ENCODE measurements at places on chromosomes 2 and 18.

DNA sequence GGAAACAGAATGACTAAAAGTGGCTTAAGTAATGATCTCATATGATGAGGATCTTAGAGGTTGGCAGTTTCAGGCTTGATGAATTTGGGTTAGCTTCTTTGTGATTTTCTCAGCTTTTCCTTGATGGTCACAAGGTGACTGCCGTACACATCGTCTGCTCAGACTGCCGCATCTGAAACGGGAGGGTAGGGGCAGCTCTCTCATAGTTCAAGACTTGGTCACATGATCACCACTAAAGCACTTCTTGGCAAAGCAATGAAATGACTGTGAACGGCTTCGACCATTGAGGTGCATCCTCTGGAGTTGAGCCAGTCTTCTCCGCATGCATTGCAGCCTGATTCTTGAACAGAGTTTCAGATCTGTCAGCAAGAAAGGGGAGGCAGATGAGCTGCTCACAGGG is 43.8 kb downstream of the LPIN1 start:
- ATAC-seq = no peak

DNA sequence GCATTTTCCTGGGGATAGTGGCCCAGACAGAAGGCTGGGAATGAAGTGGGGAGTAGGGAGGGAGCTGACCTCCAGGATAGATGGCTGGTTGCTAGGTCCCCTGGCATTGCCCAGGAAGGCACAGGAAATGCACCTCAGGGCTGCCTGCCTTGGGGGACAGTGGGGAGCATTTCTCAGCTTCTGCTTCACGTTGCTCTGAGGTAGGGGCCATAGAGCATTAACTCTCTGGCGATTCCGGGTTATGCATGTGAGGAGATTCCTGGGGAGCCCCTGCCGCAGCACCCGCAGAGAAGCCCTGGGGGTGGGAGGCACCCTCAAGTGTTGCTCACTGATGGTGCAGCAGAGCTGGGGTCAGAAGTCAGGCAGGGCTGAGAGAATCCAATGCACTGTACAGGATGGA is 256.5 kb downstream of the CYP26B1 start:
- ATAC-seq = no peak

- no peak for ATAC-seq
These were observed 66.7 kb upstream of the CYP1B1 start for GRCh38 chr2:38142627-38143026.

- ATAC-seq = no peak
These were observed 25.5 kb upstream of the DYNC2LI1 start for GRCh38 chr2:43748333-43748732.

GRCh38 chr2:239401881-239402233 is 1.0 kb upstream of the HDAC4 start:
- ATAC-seq = peak; percentile 5

- peak; percentile 93 for ATAC-seq
These were observed 93.8 kb downstream of the LRP1B start for GRCh38 chr2:142037066-142037465.

DNA sequence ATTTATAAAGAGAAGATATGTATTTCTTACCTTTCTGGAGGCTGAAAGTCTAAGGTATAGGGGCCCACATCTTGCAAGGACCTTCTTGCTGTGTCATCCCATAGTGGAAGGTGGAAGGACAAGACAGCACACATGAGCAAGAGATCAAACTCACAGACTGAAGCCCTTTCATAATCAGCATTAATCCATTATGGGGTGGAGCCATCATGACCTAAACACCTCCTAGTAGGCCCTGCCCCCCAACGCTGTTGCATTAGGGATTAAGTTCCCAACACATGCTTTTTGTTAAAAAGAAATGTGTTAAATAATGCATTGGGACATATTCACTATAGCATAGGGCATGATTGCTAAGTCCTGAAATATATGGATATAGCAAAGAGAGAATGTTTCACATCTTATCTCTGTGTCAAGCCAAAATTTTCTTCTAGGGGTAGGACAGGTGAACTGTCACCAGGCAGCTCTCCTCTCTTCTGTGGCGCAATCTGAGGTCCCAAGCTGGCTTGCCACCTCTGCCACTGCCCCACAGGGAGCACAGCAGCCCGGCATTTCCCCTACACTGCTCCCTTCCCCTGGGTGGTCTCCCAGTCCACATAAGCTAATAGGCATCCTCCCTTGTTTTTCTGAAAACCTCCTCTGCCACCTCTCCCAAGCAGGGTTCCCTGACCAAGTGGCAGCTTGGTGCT is 8.3 kb upstream of the CTIF start:
- ATAC-seq = no peak

- peak; percentile 58 for ATAC-seq
These were observed 14.0 kb downstream of the TNS1 start for GRCh38 chr2:217988840-217989204.

DNA sequence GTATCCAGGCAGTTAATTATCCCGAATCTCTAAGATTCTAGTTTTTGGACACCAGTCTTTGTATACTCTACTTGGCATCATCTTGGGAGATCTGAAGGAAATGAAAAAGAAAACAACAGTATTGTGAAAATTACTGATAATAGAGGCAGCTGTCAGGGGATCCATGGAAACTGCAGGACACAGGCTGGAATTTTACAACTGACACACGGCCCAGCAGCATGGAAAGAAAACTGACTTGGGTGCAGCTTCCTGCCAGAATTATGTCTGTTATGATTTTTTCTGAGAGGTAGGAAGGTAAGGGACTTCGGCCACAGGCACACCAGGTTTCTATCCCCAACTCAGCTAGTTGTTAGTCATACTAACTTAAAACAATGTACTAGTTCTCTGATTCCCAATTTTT is 57.7 kb upstream of the ERBB4 start:
- ATAC-seq = no peak

DNA sequence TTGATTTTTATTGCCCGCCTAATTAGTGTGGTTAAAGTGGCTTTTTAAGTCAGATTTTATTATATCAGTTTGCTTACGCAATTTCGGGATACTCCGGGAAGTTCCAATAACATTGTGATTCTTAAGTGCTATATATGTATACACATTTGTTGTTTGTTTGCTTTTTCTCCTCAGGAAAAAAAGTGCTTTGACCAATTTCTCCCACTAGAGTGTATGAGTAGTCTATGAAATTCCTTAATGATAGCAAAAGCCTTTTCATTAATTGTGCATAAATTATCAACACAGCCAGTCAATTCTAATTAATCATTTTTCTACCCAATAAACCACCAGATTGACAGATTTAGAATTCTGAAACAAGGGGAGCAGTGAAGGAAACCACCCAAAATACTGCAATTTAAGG is 172.2 kb downstream of the DPP10 start:
- ATAC-seq = no peak

DNA sequence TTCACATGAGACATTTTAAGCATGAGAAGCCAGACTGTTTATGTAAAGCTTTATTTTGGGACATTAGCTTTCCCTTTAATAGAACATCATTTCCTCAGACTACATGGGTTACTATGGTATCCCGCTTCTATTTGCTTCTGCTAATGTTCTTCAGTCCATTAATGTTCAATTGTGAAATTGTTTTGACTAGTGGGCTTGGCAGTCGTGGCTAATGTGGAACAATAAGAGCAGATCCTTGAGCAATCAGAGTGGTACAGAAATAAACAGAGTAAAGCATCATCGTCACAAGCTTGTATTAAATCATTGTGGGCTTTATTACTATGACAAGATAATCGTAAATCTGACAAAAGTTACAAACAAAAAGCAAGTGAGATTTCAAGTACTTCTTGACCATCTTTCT is 60.2 kb downstream of the PDE1A start:
- peak; percentile 44 for ATAC-seq

DNA sequence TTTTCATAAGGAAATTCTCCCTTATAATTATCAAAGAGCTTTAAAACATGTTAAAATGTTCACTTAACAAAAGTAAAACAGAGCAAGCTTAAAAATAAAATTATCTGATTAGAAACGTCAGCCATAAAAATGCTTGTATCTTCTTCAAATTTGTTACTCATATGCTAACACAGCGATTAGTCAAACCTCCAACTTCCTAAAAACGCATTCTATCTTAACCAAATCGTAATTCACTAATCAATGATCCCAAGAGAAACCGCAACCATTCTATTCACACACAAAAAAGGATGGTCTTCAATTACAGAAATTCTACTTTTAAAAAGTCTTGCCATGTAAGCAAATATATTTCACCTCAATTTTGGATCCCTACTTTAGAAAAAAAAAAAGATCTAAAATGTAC is 1.9 kb downstream of the STK17B start:
- no peak for ATAC-seq

DNA sequence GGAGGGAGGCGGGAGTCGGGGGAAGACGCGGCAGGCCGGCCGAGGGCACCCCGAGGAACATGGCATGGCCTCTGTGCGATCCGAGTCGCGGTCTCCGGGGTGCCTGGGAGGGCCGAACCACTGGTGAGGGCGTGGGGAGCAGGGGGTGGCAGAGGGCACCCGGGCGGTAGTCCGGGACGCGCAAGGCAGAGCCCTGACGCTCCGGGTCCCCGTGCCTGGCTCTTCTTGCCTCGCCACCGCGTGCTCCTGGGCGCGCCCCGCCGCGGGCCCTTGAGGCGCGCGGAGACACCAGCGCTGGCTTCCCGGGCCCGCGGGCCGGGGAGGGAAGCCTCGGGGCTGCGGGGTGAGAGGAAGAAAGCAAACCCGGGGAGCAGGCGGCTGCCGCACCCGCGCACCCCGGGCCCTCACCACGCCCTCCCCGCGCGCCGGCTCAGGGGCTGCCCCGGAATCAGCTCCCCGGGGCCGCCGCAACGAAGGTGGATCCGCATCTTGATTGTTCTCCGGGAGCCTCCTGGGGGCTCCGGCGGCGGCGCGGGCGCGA is 4.3 kb downstream of the SOX11 start:
- ATAC-seq = peak; percentile 32

- no peak for ATAC-seq
These were observed 35.8 kb downstream of the MTERF4 start for GRCh38 chr2:241066171-241066892.

- no peak for ATAC-seq
These were observed 97.8 kb downstream of the GATA6 start for GRCh38 chr18:22267225-22267624.

- ATAC-seq = no peak
These were observed 300.1 kb upstream of the SLC8A1 start for GRCh38 chr2:40751981-40752380.

DNA sequence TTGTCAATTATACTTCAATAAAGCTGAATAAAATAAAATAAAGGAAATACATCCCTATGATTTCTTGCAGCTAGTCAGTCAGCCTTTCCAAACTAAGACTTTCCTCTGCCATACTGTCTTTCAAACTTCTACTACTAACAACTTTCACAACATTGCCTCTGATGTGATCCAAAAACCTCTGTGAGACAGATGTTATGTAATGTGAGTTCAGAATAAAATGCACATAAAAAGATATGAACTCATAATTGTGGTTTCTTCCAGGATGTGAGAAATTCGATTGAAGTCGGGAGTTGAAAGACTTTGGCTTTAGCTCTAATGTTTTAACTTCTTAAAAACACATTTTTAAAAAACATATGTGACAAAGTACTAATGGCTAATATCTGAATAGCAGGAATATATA is 98.7 kb downstream of the PIGN start:
- no peak for ATAC-seq

GRCh38 chr2:230783101-230783500 is 70.5 kb downstream of the CAB39 start:
- ATAC-seq = no peak

Data from SK-N-SH treated with all-trans-retinoic acid at 6 μM for 48 hours (cell line).